Smooth muscle cell of the brain vasculature (primary cell): ENCODE measurements at places on chromosomes 1 and 21.

- DNase-seq: no peak
Observed at GRCh38 chr1:88529581-88529980, 154.5 kb upstream of the PKN2 start.

DNA sequence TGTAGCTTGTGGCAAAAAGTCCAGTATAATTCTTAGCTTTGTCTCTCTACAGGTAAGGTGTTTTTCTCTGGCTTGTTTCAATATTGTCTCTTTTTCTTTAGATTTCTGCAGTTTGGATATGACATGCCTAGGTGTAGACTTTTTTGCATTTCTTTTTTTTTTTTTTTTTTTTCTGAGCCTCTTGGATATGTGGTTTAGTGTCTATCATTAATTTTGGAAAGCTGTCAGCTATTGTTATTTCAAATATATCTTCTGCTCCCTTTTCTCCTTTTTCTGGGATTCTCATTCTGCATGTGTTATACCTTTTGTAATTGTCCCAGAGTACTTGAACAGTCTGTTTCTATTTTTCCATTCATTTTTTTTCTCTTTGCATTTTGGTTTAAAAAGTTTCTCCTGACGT, 243.2 kb downstream of the DSCAM start:
- DNase-seq: no peak

DNA sequence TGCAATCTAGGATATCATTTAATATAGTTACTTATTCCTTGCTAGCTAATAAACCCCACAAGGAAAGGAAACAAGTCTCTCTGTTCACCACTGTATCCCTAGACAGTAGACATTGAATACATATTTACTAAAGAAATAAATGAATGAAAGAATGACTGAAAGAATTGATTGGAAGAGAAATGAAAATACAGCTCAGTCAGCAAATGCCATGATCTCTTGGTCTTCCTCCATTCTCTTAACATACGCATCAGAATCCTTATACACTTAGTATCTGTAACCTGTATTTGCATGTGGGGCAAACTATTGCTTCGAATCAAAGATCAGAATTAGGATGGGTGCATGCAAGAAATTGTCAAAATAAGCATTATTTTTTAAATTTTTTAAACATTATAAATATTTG, 500.8 kb upstream of the ADGRL2 start:
- DNase-seq: no peak

DNA sequence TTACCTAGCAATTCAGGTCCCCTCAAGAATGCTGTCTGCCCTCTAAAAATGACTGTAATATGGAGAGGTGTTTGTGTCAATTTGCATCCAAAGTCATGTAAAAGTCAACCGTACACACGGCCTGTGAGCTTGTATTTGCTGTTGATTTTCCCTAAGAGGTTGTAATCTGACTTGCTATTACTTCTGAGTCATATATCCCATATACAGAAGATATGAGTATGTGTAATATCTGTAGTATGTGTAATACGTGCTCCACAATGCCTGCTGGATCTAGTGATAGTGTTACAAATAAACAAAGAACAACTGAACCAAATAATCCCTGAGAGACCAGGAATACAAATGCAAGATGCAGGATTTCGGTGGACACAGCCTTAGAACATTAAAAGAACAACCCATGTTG, 1.4 kb upstream of the KCNJ6 start:
- DNase-seq: no peak
